ENCODE measurements at places on chromosomes 2 and 18. TPM values are rescaled to one million over a fixed set of nuclear protein-coding genes. Genes with fewer than 3 reads are reported as not detected.

UGGT1 gene
- total RNA-seq, result 28.8 TPM

G6PC2 gene
- total RNA-seq, result not detected

SERPINB2 gene
- 5.2 TPM for total RNA-seq

GTF3C2 gene
- 37.2 TPM for total RNA-seq

CDH19 gene
- not detected for total RNA-seq

SPTBN1 gene
- 90.6 TPM for total RNA-seq
